NCI-H774 (cell line): ENCODE measurements at places on chromosomes 3 and 15.

DNA sequence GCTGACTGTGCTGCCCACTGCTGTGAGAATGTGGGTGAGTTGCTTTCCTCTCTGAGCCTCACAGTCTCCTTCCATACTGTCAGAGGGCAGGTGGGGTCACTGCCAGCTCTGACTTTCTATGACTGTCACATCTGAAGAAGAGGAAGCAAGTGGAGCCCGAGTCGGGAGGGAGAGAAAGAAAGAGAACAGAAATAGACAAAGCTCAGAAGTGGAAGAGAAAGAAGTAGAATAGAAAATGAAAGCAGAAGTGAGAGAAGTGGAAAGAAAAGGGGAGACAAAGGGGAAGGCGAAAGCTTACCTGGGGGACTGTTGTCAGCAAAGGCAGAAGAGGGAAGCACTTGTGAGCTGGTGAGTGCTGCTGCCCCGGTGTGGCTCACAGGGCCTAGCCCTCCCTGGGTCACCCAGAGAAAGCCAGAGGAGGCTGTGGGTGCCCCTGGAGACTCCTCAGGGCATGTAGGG, 57.9 kb downstream of the EPHB1 start:
- no peak for DNase-seq

DNA sequence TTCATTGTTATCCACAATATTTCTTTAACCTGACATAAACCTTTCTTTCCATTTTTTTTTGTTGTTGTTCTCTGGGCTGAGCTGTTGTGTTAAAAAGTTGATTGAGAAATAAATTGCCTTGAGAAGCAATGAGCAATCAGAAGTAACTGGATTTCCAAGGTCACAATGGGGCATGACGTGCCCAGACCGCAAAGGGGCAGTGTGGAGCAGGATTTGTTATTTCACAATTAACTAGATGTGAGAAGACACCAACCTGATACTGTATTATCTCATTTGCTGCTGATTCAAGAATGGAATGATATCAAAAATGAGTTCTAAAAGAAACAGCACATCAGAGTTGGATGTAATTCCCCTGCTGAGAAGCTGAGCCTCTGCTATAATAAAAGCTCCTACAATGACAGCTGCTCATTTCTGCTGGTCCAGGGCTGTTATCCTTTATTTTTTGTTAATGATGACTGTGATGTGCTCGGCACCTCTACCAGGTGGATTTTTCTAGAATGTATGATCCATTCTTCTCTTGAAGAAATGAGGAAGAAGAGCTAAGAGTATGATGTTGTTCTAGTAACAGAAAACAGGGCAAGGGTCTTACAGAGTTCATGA, 28.1 kb downstream of the CPNE4 start:
- DNase-seq = no peak

- no peak for DNase-seq
Observed at GRCh38 chr15:29451201-29451781, 181.7 kb upstream of the NSMCE3 start.

DNA sequence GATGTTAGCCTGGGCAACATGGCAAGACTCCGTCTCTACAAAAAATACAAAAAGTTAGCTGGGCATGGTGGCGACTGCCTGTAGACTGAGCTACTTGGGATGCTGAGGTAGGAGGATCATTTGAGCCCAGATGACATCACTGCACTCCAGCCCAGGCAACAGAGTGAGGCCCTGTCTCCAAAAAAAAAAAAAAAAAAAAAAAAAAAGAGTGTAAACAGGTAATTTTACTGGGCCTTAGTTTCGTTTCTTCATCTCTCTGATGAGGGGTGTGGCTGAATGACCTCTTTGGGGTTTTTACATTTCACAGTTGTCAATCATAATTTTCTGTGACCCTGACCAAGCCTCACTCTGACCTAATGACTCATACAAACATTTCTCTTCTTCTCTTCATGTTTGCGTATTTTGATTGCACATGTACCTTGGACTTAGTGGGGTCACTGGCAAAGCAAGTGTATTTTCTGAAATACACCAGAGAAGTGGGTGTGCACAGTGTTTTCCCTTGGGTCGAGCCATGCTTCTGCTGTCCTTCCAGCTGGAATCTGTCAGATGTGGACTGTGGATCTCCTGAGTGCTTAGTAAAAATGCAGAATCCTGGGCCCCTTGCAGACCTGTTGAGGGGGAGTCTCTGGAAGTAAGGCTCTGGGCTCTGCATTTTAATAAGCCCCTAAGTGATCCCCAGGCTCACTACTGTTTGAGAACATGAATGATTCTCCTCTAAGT, 140.5 kb downstream of the FNDC3B start:
- no peak for DNase-seq

DNA sequence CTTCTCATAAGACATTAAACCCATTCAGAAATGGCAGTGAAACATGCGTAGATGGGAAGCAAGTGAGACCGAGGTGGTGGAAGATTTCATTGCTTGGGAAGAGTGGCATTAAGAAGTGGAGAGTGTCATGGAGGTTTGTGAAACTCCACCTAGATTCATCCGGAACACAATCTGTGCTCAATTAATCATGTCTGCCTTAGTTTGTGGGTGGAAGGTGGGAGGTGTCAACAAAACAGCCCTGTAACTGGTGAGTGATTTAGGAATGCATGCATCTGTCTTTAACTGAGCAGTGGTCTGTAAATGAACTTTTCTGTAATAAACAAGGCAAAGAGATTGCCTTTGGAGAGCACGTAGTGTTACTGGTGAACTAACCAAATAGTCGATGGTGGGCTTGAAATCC, 113.7 kb downstream of the WNT5A start:
- no peak for DNase-seq

DNA sequence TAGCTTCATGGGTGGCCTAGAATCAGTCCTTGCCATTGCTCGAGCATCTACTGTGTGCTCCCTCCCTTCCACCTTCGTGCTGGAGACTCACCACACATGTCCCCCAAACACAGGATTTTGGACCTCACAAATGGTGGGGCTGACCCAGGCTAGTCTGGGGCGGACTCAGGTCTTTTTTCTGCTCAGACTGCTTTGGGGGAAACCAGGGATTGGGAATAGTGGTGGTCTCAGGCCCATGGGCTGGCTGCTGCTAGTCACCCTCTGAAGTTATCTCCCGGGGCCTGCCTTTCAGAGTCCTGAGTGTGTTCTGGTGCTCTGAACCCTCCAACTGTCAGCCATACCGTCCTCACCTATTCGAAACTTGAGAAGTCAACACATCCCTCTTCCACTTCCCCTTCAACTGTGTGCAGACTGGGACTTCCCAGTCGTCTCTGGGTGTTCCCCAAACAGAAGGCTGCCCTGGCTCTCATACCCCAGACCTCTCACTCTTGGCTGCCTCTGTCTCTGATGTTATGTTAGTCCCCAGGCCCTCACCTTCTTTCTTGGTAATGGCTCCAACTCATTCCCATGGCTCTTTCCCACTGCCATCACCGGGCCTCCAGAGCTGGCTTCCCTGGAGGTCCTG, 46.0 kb downstream of the PPCDC start:
- no peak for DNase-seq

DNA sequence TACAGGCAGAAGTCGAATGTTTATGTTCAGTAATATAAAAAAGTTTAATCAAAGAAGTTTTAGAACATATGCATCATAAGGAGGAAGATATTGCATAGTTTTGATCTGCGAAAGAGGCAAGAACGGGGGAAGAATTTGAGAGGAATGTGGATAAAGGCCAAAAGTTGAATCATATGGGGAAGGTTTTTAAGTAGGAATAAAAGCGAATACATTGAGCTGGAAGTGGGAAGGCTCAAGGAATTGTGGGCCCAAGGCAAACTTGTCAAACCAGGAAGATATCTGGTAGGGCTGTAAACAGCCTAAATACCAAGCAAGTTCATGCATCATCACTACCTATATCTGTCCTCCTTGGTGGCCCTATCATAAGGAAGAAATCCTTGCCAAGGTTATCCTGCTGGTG, 186.9 kb downstream of the MAGI1 start:
- DNase-seq = no peak

DNA sequence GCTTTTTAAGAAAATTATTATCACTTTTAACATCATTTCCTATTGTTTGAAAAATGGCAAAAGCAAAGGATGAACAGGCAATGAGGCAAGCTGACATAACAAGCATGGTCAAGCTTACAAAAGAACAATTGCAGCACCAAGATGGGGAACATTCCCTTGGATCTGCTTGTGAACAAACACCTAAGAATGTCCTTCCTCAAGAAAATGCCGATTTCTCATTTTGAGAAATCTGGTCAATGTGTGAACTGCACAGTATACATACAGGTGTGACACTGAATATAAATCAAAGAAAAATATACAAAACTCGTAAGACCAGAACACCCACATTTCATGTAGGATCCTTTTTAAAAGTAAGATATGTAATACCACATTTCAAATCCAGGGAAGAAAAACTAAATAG, 58.9 kb downstream of the LRRFIP2 start:
- DNase-seq = no peak

DNA sequence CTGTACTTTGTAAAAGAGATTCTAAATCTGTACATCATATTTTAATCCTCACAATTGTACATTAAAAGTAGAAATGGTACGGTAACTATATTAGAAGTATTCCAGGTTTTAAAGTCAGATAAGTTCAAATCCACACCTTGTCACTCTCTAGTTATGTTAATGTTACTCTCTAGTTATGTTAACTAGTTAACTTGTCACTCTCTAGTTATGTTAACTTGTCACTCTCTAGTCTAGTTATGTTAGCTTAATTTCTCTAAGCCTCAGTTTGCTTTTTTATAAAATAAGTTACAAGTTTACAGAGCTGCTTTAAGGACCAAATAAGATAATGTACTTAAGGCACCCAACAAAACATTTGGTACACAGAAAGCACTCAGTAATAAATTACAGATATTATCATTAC, 42.6 kb downstream of the ZNF280D start:
- DNase-seq = no peak

DNA sequence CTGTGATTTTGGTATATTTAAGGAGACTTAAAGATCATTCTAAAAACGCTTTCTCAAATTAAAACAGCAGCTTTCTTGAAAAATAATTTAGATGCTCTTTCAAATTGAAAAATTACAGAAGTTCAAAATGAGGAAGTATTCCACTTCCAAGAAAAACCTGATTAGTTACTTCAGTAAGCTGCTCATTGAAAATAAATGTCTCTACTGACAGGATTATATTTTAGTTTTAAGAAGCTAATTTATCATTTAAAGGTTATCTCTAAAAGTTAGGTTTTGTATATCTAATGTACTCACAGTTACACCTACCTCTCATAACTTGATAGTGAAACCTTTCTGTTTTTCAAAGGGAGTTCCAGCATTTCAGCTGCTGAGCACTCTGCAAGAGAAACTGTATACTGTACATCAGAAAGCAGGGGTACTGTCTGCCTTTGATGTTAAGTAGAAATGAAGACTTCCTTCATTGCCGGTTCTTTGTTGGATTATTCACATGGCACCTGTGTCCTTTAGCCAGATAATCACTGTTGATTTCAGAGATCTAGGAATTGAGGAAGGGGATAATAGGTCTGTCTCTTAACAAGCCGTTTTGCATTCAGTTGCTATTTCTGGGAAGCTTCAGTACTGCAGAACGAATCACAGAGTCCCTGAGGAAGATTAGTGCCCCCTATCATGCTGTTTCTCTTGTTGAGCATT, 161.6 kb downstream of the TCF12 start:
- no peak for DNase-seq

- peak; percentile 11 for DNase-seq
Observed at GRCh38 chr15:39801641-39802309, 19.1 kb upstream of the FSIP1 start.

- no peak for DNase-seq
Observed at GRCh38 chr3:87563712-87564111, 287.3 kb upstream of the POU1F1 start.

- DNase-seq = no peak
Observed at GRCh38 chr15:42832576-42832975, 88.0 kb downstream of the TTBK2 start.

- DNase-seq = no peak
Observed at GRCh38 chr3:195171093-195171873, 99.7 kb downstream of the XXYLT1 start.

DNA sequence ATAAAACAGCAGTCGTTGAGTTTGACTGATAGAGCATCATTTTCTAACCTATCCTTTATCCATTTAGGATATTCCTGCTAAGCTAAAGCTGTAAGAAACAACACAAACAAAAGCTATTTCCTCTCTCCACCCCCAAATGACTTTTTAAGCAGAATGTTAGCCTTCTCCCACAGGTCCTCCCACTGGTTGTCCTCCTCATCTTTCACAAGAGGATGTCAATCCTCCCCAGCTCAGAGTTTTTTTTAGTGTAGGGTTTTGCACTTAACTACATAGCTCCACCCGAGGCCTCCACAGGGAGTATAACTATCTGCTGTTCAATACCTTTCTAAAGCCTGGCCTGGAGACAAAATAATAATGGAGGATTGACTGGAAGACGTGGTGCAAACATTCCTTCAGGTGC, 7.8 kb downstream of the SETMAR start:
- DNase-seq = no peak

- no peak for DNase-seq
Observed at GRCh38 chr15:35319354-35319753, 226.6 kb downstream of the DPH6 start.

DNA sequence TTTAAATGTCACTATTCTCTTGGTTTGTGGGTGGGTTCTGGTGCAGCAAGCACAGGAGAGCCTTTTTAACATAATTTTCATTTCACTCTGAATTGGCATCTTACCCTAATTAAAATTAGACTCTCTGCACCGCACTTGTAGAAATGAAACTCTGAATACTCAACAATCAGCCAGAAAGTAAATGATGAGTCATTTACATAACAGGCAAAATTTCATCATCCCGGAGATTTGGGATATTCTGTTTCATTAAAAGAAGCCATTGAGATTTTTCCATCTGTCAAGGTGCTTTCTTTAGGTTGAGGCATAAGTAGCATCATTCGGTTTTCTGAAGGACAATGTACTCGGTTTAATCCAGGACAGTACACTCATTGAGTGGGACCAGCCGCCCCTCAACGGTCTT, 111.0 kb downstream of the RFTN1 start:
- no peak for DNase-seq

GRCh38 chr3:94303266-94303665, 240.4 kb downstream of the NSUN3 start:
- no peak for DNase-seq

- DNase-seq = no peak
Observed at GRCh38 chr3:38722781-38723568, 73.5 kb upstream of the SCN5A start.

- DNase-seq = no peak
Observed at GRCh38 chr3:162171970-162172369, 675.4 kb downstream of the OTOL1 start.

GRCh38 chr3:120858521-120858920, 49.5 kb upstream of the STXBP5L start:
- no peak for DNase-seq

GRCh38 chr3:144968750-144969350, 997.2 kb downstream of the DIPK2A start:
- no peak for DNase-seq
